ENCODE measurements at places on chromosomes 16 and 17.

DNA sequence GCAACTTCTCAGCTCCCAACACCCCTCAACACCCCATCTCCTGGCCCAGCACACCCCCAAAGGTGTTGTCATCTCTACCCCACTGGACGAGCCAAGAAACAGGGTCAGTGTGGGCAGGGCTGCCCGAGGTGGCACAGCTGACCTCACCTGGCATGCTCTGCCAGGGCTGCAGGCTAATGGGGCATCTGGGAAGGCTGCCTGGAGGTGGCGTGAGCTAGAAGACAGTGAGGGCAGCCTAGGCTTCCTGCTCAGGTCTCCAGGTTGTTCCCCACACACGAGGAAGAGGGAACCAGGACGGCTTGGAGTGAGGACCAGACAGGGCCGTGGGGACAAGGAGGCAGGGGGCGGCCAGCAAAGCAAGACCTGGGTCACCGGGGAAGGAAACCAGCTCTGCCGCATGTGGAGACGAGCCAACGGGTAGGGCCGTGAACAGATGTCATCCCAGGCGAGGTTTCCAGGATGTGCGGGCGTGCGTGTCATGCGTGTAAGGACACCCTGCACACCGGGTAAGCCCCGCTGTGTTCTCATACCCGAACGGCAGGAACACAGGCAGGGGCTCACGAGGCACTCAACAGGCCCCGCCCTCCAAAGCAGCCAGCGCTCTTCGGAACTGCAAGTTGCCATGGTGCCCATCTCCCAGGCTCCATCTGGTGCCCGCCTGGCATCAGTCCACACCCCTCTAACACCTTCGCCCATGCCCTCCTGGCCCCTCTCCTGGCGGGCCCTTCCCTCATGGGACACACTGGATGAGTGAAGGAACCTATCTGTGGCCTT is 29.6 kb upstream of the PVALEF start:
- DNase-seq = no peak

- DNase-seq = peak; percentile 94
These were observed 11.3 kb downstream of the LIG3 start for GRCh38 chr17:34991606-34992005.

DNA sequence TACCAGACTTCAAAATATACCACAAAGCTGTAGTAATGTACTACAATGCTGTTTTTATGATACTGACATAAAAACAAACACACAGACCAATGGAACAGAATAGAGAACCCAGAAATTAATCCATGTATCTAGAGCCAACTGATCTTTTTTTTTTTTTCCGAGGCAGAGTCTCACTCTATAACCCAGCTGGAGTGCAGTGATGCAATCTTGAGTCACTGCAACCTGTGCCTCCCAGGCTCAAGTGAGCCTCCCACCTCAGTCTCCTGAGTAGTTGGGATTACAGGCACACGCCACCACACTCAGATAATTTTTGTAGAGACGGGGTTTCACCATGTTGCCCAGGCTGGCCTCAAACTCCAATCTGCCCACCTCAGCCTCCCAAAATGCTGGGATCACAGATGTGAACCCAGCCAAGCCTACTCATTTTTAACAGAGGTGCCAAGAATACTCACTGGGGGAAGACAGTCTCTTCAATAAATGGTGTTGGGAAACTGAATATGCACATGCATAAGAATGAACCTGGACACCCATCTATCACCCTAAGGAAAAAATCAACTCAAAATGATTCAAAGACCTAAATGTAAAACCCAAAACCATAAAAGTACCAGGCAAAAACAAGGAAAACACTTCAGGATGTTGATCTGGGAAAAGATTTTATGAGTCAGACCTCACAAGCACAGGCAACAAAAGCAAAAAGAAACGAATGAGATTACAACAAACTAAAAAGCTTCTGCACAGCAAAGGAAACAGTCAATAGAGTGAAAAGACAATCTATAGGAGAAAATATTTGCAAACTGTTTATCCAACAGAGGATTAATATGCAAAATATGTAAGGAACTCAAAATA is 63.1 kb downstream of the STX8 start:
- peak; percentile 49 for DNase-seq

DNA sequence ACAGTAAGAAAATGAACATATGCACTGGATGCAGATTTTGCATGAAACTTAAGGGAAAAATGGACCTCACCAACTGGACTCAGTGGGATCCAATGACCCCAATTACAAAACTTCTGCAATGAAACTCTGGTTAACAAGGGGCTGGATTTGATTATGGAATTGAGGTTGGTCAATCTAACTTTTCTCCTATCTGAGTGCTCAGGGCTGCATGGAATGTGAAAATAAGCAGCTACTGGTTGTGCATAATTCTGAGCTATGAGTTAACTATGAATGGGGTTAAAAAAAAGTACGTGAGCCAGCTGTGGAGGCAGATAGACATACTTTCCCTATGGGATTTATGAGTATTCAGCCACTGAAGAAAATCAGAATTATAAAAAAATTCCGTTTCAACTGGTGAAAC is 9.2 kb downstream of the FAM20A start:
- no peak for DNase-seq

- peak; percentile 61 for DNase-seq
These were observed 33.5 kb upstream of the BCO1 start for GRCh38 chr16:81204798-81205680.
